ENCODE measurements at places on chromosomes 7 and 10.

GRCh38 chr10:25465582-25466372 is 291.0 kb downstream of the GPR158 start:
- DNase-seq, result no peak

DNA sequence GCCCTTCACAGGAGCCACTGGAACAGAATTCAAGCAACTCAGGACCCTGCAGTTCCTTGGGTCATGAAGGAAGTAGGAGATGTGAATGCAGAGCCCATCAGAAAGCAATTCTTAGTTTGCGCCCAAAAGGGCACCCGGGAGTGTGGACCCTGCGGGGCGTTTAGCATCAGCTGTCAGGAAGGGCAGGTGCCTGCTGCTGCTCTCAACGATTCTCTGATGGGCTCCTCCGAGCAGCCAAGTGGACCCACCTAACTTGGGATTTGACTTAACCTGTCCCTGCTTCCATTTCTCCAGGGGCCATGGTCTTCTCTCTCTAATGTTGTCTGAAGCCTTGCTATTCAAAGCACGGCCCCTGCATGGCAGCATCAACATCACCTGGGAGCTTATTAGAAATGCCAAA is 17.1 kb downstream of the CPA5 start:
- no peak for DNase-seq

DNA sequence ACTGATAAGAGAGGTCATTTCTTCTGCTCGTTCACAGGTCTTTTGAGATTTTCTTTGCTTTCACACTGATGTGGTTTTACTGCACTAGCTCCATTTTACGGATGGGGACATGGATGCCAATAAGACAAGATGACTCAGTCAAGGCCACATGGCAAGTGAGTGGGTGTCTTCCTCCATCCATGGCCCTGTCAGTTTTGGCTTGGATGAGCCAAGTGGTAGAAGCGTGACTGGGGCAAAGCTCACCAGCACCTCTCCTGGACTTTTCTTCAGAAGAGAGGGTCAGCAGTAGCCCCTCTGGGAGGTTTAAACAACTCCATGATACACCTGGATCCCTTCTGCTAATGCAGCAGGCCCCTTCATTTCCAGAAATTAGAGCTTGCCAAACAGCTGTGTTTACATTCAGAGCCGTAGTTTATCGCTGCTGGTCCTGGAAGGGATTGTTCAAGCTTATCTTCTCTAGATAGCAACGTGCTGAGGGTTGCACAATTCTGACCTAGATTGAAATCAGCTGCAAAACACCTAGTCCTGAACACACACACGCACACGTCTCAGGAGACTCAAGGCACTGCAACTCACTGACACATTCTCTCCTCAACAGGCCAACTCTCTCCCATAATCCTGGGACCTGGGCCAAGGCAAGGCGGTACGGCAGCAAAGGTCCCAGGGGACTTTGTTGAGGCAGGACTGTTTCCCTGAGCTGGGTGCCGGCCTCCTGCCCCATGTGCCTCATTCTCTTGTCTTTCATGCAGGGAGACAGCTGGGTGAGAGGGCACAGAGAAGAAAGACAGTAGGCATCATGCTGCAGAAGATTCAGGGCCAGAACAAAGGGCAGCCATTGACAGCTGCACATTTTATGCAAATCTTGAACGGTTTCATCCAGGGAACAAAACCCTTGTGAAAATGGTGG is 14.2 kb upstream of the PDCD4 start:
- peak; percentile 82 for DNase-seq

DNA sequence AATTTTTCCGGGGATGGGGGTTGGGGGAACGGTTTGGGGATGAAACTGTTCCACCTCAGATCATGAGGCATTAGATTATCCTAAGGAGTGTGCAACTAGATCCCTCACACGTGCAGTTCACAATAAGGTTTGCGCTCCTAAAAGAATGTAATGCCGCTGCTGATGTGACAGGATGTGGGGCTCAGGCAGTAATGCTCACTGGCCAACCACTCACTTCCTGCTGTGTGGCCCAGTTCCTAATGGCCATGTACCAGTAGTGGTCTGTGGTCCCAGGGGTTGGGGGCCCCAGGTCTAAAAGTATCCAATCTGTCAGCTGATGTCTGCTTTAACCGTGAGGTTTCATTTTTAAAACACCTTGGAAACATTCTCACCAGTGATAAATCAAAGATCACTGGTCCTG is 2.2 kb downstream of the STN1 start:
- no peak for DNase-seq

DNA sequence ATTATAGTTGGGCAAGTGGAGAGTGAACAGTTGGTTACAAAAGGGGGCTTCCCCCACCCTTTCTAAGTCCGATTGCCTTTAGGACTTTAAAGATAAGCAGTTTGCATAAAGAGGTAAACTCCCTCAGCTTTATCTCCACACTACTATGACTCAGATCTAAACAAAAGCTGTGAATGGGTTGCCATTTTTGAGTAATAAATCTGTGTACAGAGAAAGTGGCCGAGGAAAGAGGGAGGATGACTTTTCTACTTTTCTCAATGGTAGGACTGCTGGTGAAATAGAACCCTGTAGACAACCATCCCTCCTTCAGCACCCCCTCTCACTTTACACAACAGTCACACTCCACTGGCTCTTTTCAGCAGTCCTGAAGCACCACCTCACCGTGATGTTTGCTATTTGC is 71.2 kb downstream of the DNMBP start:
- DNase-seq, result no peak

DNA sequence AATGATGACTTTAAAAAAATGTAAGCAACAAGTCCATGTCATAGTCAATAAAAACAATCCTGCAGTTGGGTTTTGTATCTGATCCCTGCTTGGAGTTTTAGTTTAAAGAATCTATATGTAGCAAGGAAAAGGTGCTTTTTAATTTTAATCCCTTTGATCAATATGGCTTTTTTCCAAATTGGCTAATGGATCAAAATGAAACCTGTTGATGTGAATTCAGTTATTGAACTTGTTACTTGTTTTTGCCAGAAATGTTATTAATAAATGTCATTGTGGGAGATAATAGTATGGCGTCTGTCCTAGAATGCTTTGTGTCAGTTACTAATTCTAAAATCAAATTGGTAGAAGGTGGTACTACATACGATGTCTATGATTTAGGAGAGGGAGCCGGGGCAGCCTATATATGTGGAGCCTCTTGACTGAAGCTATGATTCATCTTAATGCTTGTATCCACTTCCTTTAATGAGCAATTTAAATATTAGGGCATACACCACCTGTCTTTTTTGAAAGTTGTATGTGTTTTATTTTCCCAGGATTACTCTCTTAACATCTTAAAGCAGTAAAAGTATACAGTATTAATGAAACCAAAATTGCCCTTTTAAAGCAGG is 10.3 kb upstream of the PBLD start:
- no peak for DNase-seq

DNA sequence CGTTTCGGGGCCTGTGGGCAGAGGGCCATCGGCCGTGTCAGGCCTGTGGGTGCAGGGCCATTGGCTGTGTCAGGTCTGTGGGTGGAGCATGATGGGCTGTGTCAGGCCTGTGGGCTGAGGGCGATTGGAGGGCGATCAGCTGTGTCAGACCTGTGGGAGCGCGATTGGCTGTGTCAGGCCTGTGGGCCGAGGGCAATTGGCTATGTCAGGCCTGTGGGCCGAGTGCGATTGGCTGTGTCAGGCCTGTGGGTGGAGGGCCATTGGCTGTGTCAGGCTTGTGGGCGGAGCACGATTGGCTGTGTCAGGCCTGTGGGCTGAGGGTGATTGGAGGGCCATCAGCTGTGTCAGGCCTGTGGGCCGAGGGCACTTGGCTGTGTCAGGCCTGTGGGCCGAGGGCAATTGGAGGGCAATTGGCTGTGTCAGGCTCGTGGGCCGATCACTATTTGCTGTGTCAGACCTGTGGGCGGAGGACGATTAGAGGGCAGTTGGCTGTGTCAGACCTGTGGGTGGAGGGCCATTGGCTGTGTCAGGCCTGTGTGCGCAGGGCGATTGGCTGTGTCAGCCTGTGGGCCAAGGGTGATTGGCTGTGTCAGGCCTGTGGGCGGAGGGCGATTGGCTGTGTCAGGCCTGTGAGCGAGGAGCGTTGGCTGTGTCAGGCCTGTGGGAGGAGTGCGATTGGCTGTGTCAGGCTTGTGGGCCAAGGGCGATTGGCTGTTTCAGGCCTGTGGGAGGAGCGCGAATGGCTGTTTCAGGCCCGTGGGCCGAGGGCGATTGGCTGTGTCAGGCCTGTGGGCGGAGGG is 54.1 kb downstream of the DYNC2I1 start:
- DNase-seq, result no peak

DNA sequence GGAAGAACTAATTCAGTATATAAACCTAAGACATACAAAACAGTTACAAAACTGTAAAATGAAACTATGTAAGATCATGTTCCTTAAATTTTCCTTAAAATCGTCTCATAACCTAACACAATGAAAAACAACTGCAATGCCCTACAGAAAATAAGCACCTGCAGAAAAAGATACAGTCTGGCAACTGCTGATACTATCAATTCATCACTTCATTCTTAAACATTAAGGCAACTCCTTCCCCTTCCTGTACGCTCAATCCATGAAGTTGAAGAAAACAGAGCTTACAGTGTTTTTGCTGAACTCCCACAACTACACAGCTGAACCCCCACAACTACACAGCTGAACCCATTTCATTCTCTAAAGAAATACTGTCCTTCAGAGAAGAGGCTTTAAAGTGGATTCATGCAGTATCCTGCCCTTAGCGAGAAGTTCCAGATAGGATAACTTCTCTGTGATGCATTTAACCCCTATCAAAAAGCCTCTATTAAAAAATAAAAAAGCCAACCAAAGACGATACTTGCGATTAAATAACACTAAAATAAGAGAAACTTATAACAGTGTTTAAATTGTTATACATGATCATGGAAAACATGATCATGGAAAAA is 50.0 kb downstream of the JMJD1C start:
- DNase-seq, result no peak

DNA sequence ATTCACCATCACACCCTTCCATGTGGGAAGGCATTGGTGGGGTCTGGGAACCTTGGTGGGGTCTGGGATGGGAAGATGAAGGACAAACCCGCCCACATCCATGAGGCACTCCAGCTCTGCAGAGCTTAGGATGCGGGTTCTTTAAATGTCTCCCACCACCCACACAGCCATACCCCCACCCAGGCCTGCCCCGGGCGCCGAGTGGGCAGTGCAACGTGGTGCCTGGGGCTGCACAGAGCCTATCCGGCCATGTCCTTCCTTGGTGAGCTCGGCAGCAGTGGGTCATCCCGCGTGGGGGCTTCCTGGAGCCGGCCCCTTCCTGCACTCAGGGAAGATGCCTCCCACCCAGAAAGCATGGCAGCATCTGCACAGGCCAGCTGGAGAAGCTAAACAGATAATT is 163.5 kb upstream of the TCERG1L start:
- no peak for DNase-seq
